Foreskin melanocyte (primary cell): ENCODE measurements at places on chromosomes 5 and 9.
A peak's percentile ranks its signal among the peaks of the same experiment; 100 is the strongest.

DNA sequence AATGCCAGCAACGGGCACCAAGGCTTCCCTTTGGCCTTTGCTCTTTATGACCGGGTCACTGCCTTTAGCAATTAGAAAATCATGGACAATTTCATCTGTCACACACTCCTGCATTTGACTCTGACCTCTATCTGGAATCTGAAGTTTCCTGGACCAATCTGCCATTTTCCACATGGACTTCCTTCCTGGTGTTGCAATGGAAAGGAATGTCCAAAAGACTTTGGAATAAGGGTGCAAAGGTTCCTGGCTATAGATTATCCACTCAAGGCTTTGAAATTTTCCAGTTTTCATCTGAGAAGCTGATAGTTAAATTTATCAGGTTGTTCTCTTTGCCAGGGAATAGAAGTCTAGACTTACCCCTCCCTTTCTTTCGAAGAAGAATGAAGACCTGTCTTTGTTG, 523.1 kb upstream of the ZNF462 start:
- DNase-seq = no peak

GRCh38 chr9:98248737-98249474, 6.5 kb downstream of the TBC1D2 start:
- DNase-seq = peak; percentile 12

DNA sequence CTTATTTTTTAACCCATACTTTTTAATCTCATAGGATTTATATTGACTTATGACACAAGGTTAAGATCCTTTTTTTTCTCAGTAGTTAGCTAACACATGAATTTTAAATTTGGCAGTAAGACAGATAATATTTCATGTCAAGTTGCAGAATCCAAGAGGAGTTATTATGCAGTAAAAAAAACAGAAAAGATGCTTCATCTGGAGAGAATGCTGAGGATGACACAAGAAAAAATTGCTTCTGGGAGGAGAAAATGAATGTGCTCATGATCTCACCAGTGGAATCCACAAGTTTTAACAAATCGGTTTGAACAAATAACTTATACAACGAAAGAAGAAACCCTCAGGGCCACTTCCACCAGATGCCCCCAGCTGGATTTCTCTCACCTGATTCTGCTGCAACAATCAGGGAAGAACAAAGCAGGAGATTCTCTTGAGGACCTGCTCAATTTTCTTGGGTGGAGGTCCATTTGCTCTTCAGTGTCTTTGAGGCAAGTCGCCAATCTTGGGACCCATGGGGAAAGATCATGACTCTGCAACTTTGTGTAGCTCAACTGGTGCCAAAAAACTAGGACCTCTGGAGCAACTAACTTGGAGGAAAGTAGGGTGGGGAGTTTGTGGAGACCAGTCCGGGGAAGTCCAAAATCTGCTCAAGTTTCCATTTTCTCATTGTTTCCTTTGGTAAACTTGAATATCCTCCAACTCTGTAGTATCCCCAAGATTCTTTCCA, 50.5 kb upstream of the TNFSF15 start:
- DNase-seq = no peak

GRCh38 chr5:92353107-92354030, 970.3 kb upstream of the ARRDC3 start:
- no peak for DNase-seq

- no peak for DNase-seq
Observed at GRCh38 chr5:1634337-1634661, 110.5 kb upstream of the LPCAT1 start.

DNA sequence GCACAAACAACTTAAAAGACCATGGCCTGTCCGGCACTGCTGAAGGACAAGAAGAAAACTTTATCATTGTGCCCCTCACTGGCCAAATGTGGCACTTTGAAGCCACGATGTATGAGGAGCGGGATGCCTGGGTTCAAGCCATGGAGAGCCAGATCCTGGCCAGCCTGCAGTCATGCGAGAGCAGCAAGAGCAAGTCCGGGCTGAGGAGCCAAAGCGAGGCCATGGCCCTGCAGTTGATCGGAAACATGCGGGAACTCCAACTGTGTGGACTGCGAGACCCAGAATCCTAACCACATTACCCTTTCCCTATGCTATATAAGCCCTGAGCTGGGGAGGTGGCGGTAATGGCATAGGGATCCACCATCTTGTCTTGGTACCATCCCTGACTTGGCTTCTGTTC, 497.9 kb downstream of the ANXA1 start:
- DNase-seq = no peak

GRCh38 chr5:156329171-156329611, 2.2 kb downstream of the SGCD start:
- DNase-seq = no peak

GRCh38 chr5:68252673-68253623, 37.4 kb downstream of the PIK3R1 start:
- DNase-seq = peak; percentile 44
